AML-193 (cell line): ENCODE measurements at places on chromosomes 13 and 19.

DNA sequence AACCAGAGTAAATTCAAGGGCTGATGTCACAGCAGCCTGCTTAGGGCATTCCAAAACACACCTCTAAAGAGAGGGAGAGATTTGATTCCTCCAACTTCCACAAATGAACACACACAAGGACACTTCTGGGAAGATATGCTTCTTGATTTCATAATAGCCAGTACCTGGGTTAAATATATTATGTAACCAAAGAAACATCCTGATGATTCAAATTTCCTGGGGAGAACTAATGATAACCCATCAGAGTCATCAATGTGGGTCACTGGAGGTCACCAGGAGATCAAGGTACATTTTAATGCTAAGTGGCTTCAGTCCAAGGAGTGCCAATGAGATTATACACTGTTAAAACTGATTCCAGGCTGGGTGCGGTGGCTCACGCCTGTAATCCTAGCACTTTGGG, 54.0 kb upstream of the DOCK9 start:
- no peak for DNase-seq

- peak; percentile 60 for DNase-seq
These were observed at the start of gene LIN7B for GRCh38 chr19:49113762-49114629. Gene LIN7B (plus strand): TSS chr19:49114370. CDS start chr19:49114405, 35 bp downstream.

GRCh38 chr13:60701895-60702294, 304.9 kb downstream of the TDRD3 start:
- no peak for DNase-seq

- no peak for DNase-seq
These were observed 816 bp upstream of the PRKD2 start for GRCh38 chr19:46717716-46718143.

- no peak for DNase-seq
These were observed 344.3 kb downstream of the TEX29 start for GRCh38 chr13:111664696-111665095.

GRCh38 chr19:29923653-29924052, 18.4 kb upstream of the URI1 start:
- no peak for DNase-seq

- DNase-seq, result no peak
These were observed 187.7 kb downstream of the SHISA2 start for GRCh38 chr13:25864116-25864515.

DNA sequence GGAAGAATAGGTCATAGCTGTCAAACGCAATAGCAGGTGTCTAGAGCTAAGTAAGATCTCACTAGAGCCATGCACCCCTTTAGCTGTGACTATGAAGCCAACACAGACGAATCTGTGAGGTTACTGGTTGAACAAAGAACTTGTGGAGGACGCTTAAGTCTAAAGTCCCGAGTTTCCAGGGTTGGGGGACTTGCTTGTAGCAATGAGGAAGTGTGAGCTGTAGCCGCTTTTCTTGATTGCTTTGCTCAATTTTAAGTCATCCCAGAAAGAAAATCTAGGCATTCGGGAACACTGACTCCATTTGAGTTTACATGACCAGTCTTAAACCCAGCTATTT, 1.6 kb downstream of the GPC5 start:
- no peak for DNase-seq

DNA sequence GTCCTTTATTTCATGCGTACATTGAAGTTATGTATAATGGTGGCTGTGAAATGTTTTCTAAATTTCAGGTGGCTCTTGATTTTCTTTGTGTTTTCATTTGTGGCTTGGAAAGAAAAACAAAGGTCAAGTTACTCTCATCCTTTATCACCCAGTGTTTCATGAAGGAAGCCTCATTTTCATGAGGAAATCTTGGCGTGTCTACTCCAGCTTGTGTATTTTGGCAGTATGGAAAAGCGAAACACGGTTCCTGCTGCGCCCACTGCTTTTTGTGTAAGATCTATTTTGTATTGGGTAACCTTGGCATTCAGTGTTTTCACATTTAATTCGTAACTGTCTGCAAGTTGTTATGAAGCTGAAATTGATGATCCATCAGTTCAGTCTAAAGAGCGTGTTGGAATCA, 147.0 kb upstream of the RNF113B start:
- no peak for DNase-seq

DNA sequence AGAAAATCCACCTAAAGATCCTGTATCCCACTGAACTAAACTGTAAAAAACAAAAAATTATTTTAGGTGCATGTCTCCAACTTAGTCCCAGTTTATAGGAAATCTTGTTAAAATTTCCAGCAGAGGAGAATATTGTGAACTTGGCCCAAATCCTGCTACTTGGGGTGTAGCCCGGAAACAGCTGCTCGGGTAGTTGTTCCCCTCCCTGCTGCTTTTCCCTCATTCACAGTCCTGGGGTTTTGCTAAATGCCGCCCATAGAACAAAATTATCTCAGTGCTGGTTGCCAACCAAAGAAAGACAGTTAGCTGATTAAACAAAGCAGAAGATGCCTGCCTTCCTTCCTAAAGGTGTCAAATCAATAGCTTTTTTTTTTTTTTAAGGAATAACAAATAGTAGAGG, 330.5 kb upstream of the KLF12 start:
- no peak for DNase-seq

DNA sequence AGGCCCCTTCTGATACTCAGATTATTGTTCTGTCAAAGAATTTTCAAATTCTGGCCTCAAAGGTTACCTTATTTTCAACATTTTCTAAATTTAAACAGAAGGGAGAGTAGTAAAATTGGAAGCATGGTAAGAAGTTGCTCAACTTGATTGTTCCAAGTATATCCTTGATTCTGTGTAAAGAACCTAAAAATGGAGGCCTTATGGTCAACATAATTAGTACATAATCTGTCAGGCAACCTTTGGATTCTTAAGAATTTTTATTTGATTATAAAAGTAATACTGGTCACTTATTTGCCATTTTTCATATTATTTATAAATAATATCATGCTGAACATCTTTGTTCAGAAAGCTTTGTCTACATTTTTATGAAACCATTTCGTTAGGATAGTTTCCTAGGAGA, 83.9 kb downstream of the STARD13 start:
- no peak for DNase-seq

GRCh38 chr19:18596752-18597157, 8.2 kb downstream of the REX1BD start:
- DNase-seq, result no peak

GRCh38 chr13:45796426-45797235, 54.9 kb downstream of the SIAH3 start:
- no peak for DNase-seq

- DNase-seq, result peak; percentile 83
These were observed 9.1 kb upstream of the LHFPL6 start for GRCh38 chr13:39612023-39612637.

- DNase-seq, result no peak
These were observed 1.3 kb upstream of the LDLR start for GRCh38 chr19:11087870-11088505.

GRCh38 chr13:110290153-110290552, 16.8 kb downstream of the COL4A1 start:
- DNase-seq, result no peak

DNA sequence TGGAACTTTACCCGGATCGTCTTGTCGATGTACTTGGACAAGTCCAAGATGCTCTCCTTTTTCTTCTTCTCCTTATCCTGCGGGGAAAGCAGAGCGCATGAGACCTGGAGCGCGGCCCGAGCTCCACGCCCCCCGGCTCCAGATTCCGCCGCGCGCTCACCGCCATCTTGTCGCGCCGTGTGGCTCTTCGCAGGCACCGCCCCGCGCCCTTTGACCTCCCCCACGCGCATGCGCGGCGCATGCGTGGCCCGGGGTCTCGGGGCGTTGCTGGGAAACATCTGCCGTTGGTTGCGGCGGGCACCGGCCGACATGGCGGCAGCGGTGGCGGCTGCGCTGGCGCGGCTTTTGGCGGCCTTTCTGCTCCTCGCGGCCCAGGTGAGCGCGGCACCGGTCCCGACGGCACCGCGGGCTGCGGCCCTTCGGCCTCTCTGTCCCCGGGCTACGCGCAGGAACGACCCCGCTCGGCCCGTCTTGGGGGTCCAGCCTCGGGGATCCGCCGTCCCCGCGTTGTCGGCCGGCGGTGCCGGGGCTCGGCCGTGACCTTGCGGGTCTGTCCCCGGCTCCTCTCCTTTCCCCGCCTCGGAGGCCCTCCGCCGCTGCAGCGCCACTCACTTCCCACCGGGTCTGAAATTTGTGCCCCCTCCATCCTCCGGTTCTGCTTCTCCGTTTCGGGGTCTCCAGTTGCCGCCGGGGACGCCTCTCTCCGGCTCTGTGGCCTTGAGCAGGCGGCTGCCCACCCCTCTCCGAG, at the start of the genes LSM7 and SPPL2B:
TSS of gene LSM7 (minus strand) at position 186 of the 748 bp plus-strand sequence. CDS start at position 166, 20 bp downstream.
TSS of gene SPPL2B (plus strand) at position 284 of the 748 bp plus-strand sequence. CDS start at position 310, 26 bp downstream.
- DNase-seq, result peak; percentile 71

DNA sequence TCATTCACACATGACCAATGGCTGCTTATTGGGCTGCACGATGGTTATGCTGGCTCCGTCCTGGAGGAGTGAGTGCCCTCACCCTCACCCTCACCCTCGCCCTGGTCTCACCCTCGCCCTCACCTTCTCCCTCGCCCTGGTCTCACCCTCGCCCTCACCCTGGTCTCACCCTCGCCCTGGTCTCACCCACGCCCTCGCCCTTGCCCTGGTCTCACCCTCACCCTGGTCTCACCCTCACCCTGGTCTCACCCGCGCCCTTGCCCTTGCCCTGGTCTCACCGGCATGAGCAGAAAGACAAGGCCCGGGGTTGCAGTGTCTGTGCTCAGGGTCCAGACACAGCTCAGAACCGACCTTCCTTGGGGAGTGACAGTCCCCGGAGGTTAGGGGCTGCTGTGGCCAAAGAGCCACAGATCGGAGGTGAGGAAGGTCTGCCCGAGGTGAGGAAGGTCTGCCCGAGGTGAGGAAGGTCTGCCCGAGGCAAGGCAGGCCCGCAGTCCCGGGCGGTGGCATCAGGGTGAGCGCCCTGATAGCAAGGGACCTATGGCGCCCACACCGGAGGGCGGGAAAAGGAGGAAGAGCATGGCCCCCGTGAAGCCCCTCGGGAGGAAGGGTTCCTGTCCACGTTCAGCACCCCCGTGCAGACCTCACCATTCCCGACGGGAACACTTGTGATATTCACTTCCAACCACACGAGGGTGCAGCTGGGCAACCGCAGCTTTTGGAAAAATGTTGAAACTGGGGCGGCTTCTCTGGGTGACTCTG, 65.6 kb downstream of the MCF2L start:
- DNase-seq, result no peak

DNA sequence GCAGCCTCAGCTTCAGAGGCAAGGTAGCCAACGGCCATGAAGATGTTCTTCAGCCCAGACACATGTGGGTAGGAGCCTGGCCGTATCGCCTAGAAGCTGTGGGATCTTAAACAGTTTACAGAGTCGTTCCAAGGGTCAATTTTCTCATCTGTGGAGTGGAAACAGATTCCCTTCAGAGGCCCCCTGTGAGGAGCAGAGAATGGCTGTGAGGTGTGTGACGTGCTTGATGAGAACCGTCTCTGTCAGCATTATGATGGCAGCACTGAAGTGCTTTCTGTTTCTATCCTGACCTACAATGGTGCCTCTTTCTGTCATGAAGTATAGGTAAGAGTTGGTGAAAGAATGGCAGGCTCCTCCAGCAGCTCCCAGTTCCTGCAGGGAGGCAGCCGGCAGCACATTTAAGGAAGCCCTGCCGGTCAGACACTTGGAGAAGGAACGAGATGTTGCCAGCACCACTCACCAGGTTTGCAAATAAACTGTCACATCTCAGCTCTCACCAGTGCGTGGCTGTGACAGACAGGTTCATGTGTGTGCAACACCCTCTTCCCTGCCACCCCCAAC, 277.3 kb downstream of the FOXO1 start:
- DNase-seq, result no peak

DNA sequence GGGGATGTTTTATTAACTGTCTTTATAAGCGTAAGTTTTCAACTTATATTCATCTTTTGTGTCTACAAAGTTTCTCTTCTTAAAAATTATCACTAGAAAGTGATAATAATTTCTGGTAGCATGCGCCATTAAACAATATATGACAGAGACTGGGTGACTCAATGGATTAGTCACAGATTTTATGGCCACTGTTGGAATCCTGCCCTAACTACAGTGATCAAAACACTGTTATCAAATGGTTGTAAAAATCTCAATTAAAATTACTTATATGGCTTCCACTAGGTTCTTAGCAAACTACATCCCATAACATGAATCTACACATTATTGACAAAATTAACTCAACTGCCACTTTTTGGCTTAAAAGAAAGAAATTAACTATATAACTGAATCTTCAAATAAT, 350.0 kb downstream of the DACH1 start:
- no peak for DNase-seq

DNA sequence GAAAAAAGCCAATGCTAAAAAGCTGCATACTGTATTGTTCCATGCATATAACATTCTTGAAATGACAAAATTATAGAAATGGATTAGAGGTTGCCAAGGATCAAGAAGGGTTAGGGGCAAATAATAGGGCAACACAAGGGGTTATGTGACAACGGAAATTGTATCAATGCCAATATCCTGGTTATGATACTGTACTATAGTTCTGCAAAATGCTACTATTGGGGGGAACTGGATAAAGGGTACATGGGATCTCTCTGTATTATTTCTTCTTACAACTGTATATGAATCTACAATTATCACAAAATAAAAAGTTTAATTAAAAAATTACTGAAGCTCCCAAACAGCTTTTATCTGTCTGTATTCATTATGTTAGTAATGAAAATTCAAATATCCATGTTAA, 31.9 kb downstream of the LNX2 start:
- DNase-seq, result no peak

GRCh38 chr13:28544026-28544425, 49.1 kb upstream of the FLT1 start:
- no peak for DNase-seq

DNA sequence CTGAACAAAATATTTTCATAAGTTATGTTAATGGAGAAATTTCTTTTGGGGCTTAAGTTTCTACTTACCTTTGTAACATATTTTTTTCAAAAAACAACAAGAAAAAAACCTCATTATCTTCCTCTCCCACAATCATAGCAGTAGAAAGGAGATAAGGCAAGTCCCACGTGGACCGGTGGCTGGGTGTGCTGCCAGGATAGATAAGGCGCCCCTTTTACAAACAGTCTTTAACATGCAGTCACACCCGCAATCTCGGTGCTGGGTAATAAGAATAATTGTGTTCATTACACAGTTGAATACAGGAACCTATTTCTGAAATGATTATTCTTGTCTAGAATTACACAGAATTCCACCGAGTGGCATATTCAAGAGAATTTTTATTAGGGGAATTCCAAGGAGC, 1202.3 kb downstream of the UQCRFS1 start:
- no peak for DNase-seq

GRCh38 chr13:108361769-108362168, 92.3 kb downstream of the TNFSF13B start:
- no peak for DNase-seq

GRCh38 chr13:102386461-102386860, 15.4 kb downstream of the FGF14 start:
- DNase-seq, result no peak

DNA sequence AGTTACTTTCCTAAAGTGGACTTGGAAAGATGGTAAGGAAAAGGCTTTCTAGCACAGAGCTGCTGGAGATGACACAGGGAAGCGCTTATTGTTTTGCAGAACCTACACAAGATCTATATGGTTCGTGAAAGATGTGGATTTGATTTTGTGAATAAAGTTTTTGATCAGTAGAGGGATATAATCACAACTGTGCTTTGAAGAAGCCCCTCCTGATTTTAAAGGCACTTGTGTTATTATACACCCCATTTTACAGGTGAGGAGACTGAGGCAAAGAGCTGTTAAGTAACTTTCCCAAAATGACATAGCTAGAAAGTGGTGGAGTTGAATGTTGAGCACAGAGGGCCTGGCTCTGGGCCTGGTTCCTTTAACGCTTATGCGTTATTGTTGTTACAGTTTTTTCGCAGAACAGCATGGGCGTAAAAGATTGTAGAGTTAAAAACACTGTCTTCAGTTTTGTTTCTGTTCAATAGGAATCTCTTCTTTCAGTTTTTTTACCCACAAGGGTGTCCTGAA, 1.4 kb downstream of the TDRD3 start:
- no peak for DNase-seq

- no peak for DNase-seq
These were observed 419.4 kb downstream of the NDFIP2 start for GRCh38 chr13:79900356-79900755.
